ENCODE measurements at places on chromosomes 4 and X.
A peak's percentile ranks its signal among the peaks of the same experiment; 100 is the strongest.

- DNase-seq, result no peak
Observed at GRCh38 chr4:9765091-9765490, 16.3 kb upstream of the DRD5 start.

GRCh38 chr4:24482871-24483270, 101.5 kb downstream of the DHX15 start:
- no peak for DNase-seq

- DNase-seq, result no peak
Observed at GRCh38 chr4:61298178-61298740, 98.1 kb downstream of the ADGRL3 start.

GRCh38 chr4:25922812-25923369, 8.9 kb downstream of the SMIM20 start:
- DNase-seq, result no peak

GRCh38 chrX:21655901-21656586, 2.1 kb downstream of the KLHL34 start:
- no peak for DNase-seq

GRCh38 chr4:177066746-177067145, 242.9 kb upstream of the NEIL3 start:
- DNase-seq, result no peak

GRCh38 chr4:47053485-47053884, 22.1 kb downstream of the GABRB1 start:
- no peak for DNase-seq

GRCh38 chrX:96756491-96756890, 71.8 kb downstream of the DIAPH2 start:
- DNase-seq, result no peak

DNA sequence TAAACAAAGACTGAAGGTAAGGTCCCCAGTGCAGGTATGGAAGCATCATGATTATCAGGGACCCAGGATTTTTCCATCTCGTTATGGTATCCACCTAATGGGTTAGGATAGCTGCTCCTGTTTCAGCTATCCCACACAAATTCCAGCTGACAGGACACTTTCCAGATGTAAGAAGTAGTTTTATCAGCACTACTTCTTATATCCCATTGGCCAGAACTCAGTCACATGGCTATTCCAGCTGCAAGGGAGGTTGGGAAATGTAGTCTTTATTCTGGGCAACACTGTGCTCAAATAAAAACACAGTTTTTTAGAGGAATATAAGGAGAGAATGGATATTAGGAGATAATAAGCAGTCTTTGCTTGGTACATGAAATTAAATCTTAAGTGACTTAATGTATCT, 96.7 kb downstream of the SRPX start:
- no peak for DNase-seq

DNA sequence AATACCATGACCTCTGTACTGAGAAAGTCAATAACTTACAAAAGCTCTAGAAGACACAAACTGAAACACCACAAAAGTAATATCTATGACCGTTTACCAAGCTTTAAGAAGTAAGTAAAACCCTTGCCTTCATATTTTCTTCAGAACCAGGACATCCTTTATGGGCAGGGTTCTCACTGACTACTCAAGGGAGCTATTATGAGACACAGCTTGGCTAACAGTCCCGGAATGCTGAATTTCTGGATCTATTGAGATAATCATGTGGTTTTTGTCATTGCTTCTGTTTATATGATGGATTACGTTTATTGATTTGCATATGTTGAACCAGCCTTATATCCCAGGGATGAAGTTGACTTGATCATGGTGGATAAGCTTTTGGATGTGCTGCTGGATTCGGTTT, 19.9 kb upstream of the CDS1 start:
- no peak for DNase-seq

GRCh38 chrX:94041881-94042280, 367.9 kb downstream of the FAM133A start:
- no peak for DNase-seq

GRCh38 chr4:182486881-182487280, 243.7 kb downstream of the TENM3 start:
- DNase-seq, result no peak

GRCh38 chr4:107183155-107183774, 147.2 kb upstream of the DKK2 start:
- DNase-seq, result no peak

DNA sequence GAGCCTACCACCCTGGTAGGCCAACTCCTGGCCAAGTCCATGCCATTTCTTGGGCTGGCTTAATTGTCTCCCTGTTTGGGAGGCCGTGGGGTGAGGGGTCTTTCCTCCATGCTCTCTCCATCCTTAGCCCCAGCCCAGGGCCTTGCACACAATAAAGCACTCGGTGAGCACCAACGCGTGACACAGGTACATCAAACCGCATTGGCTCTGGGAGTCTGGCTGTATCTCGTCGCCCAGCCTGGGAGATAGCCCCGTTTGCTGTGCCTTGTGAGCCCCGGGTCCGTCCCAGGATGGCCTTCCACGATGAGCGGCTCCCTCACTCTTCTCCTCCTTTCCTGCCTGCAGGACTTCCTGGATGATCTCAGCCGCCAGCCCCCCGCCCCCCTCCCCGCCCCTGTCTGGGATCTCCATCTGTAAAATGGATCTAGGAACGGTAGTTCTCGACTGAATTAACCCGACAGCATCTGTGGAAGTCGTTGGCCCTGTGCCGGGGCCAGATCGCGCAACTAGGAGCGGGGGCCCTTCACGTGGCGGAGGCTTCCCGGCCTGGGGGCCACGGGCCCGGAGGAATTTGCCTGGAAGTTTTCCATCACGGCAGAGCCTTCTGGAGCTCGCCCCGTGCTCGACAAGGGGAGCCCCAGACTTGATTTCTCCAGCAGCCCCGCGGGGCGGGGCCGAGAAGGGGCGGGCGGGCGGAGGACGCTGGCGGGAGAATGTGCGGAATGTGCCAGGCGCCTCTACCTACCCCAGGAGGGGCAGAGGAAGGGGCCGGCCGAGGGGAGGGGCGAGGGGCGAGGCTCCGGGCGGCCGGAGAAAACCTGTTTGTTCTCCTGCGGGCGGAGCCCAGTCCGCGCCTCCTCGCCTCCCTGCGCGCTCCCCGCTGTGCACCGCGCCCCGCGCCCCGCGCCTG, at the start of gene ZNF185:
Gene ZNF185 (plus strand): TSS at position 846 of the 910 bp plus-strand sequence. CDS start 16,423 bp downstream, outside the sequence.
- DNase-seq, result peak; percentile 69

DNA sequence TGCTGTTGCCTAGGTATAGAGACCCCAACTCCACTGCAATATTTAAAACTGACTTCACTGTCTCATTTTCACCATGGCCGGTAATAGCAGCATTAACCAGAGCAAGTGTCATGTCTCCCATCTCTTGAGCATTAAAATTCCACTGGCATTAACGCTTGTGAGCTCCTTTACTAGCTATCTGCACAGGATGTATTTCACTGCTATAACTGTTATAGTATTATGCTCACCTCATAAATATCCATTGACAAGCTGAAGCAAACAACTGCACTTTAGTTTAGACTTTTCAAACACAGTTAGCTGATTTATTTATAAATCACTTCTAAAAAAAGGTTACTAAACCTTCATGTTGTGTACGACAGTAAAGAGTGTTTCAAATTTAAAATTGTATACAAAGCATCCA, 157.8 kb downstream of the ANTXR2 start:
- no peak for DNase-seq

DNA sequence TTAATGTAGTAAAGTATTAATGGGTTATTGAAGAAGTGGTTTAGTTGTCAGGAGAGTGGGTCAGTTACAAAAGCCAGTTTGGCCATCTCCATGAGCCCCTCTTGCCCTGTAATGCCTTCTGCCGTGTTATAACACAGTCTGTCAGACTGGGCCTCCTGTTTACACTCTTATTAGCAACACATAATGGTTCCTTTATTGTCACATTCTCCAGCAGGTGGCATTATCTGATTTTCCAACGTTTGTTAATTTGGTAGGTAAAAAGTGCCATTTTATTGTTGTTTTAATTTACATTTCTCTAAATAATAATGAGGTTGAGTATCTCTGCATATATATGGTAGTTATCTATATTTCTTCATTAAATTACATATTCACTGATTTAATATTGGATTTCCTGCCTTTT, 560.8 kb downstream of the FGF13 start:
- DNase-seq, result no peak

- no peak for DNase-seq
Observed at GRCh38 chrX:140711894-140712293, 2.3 kb downstream of the LINC00632 start.

DNA sequence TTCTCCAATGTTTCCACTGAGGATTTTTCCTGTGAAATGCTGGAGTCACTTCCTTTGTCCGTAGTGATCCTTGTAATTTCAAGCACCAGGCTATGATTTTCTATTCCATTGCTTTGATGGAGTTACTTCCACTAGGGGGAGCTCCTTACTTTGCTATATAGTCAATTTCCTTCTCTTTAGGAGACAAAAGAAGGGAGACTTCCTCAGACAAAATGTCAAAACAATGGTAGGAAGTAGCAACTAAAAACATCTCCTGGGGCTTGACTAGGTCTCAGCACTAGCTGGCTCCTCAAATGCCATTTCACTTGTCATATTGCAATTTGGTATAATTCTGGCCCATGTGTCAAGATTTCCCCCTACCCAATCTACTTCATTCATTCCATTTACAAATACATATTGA, 24.1 kb downstream of the ZCCHC12 start:
- no peak for DNase-seq

- DNase-seq, result no peak
Observed at GRCh38 chrX:85109235-85109634, 105.6 kb downstream of the APOOL start.

DNA sequence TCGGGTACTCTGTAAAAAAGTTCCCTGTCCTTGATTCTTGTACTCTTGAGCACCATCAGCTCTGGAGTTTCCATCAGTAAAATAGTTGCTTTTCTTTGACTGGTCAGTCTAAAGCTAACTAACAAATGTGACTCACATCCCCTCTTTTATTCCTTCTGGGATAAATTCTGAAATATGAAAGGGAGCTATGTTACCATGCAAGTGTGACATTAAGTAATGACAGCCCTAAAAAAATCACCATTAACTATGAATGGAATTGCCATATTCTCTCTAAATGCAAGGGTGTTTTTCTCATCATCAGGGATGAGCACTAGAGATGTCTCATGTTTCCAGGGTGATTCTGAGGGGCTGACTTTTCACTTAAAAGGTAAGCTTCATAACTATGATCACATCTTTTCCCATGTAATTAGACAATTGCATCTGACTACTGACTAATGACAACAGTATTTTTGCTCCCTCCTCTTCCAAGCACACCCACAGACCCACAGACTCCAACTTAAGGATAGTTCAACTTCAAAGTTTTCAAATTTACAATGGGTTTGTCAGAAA, 26.9 kb upstream of the RASGEF1B start:
- DNase-seq, result no peak

DNA sequence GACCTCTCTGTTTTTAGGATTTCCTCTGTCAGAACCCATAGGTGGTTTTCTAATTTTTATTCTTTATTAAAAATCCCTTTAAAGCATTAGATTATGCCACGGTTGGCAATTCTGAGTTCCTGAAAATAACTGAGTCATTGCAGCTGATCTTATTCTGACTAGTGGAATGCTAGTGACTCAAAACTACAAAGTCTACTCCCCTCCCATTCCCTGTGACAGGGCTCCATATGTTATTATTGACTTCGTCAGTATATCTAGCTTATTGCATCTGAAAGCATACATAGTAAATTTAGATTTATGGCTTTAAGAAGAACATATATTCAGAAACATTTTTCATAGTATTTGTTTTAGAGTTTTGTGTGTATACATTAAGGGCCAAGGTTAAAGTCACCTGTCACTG, 38.5 kb downstream of the HERC3 start:
- DNase-seq, result no peak

GRCh38 chr4:107570952-107571351, 149.1 kb downstream of the PAPSS1 start:
- no peak for DNase-seq

- DNase-seq, result no peak
Observed at GRCh38 chrX:21616386-21616785, 41.7 kb downstream of the KLHL34 start.

- DNase-seq, result no peak
Observed at GRCh38 chr4:86442881-86443280, 83.0 kb upstream of the MAPK10 start.

DNA sequence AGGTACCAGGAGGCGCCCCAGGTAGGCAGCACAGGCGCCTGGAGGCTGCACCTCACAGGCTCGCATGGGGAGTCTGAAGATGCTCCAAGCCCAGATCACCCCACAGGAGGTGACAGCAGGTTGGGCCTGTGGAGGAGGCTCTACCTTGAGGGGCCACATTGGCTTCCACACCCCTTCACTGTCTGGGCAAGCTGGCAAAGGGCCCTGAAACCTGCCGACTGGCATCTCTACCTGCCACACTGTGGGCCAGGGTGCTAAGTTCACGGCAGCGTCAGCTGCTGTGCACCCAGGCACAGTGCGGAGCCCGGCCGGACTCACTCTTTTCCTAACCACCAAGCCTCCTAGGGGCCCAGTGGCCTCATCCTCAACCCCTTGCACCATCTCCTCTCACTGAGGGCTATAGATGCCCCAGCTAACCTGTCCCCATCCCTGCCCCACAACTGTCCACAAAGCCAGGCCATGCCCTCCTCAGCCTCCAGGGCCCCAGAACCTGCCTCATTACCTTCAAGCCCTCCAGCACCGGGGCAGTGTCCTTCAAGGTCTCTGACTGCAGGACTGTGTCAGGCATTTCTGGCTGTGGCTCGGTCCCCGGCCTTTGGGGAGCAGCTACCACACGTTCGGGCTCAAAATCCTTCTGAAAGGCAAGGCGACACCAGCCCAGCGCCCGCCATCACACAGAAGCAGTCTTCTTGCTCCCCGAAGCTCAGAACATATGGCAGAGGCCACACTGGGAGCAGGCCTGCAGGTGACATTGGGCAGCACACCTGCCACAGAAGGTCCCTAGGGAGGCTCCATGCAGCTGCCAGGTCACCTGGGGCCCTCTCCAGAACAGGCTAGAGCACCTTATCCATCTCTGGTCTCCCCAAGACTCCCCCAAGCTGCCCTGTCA, 28.8 kb downstream of the FGFR3 start:
- no peak for DNase-seq

- no peak for DNase-seq
Observed at GRCh38 chr4:136194962-136195361, 1337.3 kb downstream of the PCDH18 start.

DNA sequence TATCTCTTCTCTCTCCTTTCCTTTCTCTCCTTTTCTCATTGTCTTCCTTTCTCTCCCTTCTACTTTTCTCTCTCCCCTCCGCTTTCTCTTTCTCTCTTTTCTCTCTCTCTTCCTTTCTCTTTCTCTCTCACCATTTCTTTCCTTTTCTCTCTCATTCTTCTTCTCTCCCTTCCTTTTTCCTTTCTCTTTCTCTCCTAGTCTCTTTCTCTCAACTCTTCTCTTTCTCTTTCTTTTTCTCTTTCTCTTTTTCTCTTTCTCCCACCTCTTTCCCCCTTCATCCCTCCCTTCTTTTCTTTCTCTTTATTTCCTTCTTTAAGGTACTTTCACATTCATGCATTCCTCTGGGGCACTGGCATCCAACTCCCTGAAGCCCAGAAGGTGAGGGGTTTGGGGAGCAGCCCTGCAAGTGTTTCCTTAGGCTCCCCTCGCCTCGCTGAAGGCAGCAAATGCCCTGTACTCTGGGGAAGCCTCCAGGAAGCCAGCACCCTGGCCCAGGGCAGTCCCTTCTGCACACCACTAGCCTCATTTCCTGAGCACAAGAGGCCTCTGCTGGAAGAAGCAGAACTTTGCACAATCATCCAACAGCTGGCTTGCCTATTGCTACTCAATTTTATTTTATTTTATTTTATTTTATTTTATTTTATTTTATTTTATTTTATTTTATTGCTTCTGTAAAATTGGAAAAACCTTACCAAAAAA, 124.2 kb downstream of the NFKB1 start:
- no peak for DNase-seq
